ENCODE measurements at places on chromosomes 2 and 18. TPM values are rescaled to one million over a fixed set of nuclear protein-coding genes. Genes with fewer than 3 reads are reported as not detected.
A peak's percentile ranks its signal among the peaks of the same experiment; 100 is the strongest.

The CD8B gene
- total RNA-seq = 23.7 TPM

The UGT1A8 gene
- not detected for total RNA-seq

The CNDP1 gene
- not detected for total RNA-seq

DNA sequence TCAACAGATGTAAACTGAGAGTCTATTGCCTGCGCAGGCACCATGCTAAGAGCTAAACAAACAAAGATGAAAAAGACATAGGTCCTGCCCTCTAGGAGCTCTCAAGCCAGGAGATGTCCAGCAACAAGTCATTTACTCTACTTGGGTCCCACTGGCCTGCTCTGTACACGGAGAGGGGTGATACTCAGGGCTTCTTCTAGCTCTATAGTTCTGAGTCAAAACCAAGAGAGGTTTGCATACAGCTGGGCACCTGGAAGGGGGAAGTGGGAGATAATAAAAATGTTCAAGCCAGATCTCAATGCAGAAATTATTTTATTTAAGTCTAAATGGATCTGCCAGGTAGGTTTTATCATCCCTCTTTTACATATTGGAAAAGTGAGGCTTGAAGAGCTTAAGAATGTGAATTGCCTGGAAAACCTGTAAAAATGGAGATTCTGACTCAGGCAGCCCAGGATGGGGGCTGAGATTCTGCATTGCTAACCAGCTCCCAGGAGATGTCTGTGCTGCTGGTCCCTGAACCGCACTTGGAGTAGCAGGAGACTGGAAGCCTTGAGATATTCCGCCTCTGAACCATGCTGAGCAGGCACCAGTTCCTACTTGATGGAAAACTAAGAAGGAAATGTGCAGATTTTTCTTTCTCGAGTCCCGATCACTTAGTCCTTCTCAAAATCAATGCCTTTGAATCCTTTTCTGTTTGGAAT lies 201.1 kb downstream of the PRKCE start:
- H3K36me3 ChIP-seq = no peaks in the 10 kb centered on the region
- DNase-seq = no peak

DNA sequence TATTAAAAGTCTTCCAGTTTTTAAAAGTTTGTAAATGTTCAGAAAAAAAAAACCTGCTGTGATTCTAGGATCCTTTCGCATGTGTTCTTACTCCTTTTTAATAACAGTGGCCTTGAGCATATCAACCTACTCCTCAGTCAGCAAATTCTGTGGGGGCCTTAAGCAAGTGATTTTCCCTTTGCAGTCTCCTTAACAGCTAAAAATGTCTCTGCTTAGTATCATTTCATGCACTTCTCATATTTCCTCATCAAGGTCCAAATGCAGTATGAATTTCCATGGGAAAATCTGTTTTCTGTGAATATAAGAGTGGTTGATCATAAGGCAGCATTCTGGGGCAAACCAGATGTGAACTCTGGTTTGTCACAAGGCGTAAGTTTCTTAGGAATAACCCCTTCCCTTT lies 2175.1 kb upstream of the PIK3C3 start:
- no peaks in the 10 kb centered on the region for H3K36me3 ChIP-seq
- no peak overlapping the region for H3K4me3 ChIP-seq
- H3K27ac ChIP-seq = no peak overlapping the region
- H3K4me1 ChIP-seq = no peaks in the 10 kb centered on the region
- no peak for DNase-seq
- H3K27me3 ChIP-seq = no peaks in the 10 kb centered on the region

The TEX44 gene
- total RNA-seq = not detected

The TMEM200C gene
- total RNA-seq = not detected

DNA sequence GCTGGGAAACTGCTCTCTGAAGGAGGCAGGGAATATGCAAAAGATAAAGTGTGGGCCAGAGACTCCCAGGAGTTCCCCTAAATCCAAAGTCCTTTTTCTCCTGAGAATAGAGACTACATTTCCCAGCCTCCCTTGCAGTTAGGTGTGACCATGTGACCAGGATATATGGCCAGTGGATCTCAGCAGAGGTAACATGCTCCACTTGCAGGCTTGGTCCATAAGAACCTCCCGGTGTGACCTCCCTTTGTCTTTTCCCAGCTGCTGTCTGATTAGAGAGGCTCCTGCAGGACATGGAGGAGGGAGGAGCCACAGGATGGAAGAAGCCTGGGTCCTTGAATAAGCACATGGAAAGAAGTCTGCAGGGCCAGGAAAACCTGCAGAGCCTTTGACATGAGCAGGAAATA lies 76.2 kb downstream of the TGFA start:
- DNase-seq = no peak
- H3K27ac ChIP-seq = no peak overlapping the region
- no peak overlapping the region for H3K4me3 ChIP-seq
- H3K36me3 ChIP-seq = no peaks in the 10 kb centered on the region
- no peaks in the 10 kb centered on the region for H3K4me1 ChIP-seq
- no peaks in the 10 kb centered on the region for H3K27me3 ChIP-seq

The WDSUB1 gene
- total RNA-seq = 7.3 TPM

The PTPRN gene
- total RNA-seq = not detected

- no peaks in the 10 kb centered on the region for H3K36me3 ChIP-seq
- H3K27me3 ChIP-seq = no peaks in the 10 kb centered on the region
- H3K4me1 ChIP-seq = no peaks in the 10 kb centered on the region
- no peak overlapping the region for H3K27ac ChIP-seq
Observed at GRCh38 chr2:102103992-102104871, 38.3 kb upstream of the IL1R1 start.

GRCh38 chr18:73992242-73993022 lies 155.2 kb downstream of the FBXO15 start:
- no peaks in the 10 kb centered on the region for H3K4me1 ChIP-seq
- H3K27me3 ChIP-seq = no peaks in the 10 kb centered on the region
- H3K27ac ChIP-seq = no peak overlapping the region
- DNase-seq = no peak
- no peaks in the 10 kb centered on the region for H3K36me3 ChIP-seq

- no peak overlapping the region for H3K27ac ChIP-seq
- H3K4me3 ChIP-seq = no peak overlapping the region
- no peaks in the 10 kb centered on the region for H3K27me3 ChIP-seq
- H3K36me3 ChIP-seq = no peaks in the 10 kb centered on the region
- no peaks in the 10 kb centered on the region for H3K4me1 ChIP-seq
- no peak for DNase-seq
Observed at GRCh38 chr18:8468921-8469335, 140.3 kb upstream of the RAB12 start.

DNA sequence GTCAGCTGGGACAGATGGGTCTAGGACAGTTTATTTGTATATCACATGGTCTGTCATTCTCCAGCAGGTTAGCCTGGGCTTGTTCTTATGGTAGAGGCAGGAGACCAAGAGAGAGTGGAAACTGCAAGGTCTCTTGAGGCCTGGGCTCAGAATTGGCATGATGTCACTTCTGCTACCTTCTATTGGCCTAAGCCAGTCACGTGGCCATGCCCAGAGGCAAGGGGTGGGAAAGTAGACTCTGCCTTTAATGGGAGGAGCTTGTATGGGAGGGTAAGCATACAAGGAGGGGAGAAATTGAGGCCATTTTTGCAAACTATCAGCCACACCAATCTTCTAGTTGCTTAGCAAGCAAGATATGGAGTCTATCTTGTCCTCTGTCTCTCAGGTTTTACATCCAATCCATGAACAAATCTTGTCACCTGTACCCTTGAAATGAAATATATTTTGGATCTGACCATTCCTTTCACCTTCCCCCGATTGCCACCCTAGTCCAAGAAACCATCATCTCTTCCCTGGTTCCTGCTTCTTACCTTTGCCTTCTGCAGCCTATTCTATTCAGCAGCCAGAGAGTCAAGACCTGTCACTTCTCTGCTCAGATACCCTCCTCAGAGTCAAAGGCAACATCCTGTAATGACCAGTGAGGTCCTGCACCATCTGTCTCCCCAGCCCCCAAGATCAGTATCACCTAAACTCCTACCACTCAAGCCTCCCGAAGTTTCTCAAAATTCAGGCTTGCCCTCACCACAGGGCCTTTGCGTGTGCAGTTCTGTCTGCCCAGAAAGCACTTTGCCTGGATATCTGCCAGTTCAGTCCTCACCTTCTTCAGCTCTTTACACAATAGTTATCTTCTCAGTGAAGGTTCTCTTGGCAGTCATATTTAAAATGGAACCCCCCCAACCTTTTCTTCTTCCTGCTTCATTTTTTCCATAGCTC lies 240.0 kb downstream of the LOXHD1 start:
- no peaks in the 10 kb centered on the region for H3K4me1 ChIP-seq
- no peaks in the 10 kb centered on the region for H3K36me3 ChIP-seq
- DNase-seq = no peak
- no peak overlapping the region for H3K27ac ChIP-seq

DNA sequence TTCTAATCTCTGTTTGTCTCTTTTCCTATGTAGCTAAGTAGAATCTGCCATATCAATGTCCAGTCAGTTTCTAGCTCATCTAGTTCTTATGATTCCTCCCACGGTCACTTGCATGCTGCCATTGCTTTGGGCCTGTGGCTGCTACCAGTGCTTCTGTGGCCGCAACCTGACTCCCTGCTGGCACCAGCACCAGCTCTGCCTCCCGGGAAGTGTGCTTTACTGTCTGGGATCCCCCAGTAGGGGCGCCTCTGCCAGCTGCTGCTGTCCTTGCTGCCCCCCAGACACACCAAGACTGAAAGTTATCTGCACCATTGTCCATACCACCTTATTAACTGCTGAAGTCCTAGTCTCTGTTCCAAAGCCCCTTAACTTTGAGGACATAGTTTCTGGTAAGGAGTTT lies 56.3 kb downstream of the RAPGEF4 start:
- no peak overlapping the region for H3K27ac ChIP-seq
- H3K36me3 ChIP-seq = no peaks in the 10 kb centered on the region
- no peaks in the 10 kb centered on the region for H3K27me3 ChIP-seq
- DNase-seq = no peak

The HNRNPLL gene
- total RNA-seq = 30.2 TPM

The ANKRD30BL gene
- not detected for total RNA-seq

The PROC gene
- total RNA-seq = not detected

The CAVIN2 gene
- total RNA-seq = 0.29 TPM

DNA sequence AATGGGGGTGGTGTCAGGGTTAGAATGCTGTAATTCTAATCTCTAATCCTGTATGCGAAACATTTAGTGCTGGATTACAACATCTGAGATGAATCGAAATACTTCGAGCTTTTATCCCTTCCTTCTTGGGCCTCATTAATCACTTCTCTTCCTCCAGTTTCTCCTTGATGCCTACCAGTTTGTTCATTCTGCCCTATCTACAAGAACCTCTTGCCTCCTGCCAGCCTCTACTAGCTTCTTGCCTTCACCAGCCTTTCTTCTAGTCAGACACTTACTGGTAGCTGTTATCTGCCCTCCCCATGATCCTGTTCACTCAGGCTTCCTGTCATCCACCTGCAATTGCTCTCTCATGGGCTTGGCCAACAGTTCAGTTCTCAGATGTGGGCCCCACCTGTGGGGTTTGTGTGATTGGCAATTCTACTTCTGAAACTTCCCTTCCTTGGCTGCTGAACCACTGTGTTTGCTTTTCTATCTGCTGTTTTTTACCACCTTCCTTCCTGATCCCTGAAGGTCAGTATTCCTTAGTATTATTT lies 15.4 kb upstream of the FARP2 start:
- no peak for DNase-seq
- no peak overlapping the region for H3K4me3 ChIP-seq
- H3K27me3 ChIP-seq = no peaks in the 10 kb centered on the region
- peak overlapping the region; percentile 33 for H3K27ac ChIP-seq

- no peak for DNase-seq
- no peaks in the 10 kb centered on the region for H3K36me3 ChIP-seq
- no peak overlapping the region for H3K4me3 ChIP-seq
- no peak overlapping the region for H3K27ac ChIP-seq
Observed at GRCh38 chr2:238517209-238517608, 90.5 kb downstream of the ASB1 start.

Measured in naive thymus-derived CD4-positive, alpha-beta T cell (primary cell).